ENCODE measurements at places on chromosomes 6 and 20.

DNA sequence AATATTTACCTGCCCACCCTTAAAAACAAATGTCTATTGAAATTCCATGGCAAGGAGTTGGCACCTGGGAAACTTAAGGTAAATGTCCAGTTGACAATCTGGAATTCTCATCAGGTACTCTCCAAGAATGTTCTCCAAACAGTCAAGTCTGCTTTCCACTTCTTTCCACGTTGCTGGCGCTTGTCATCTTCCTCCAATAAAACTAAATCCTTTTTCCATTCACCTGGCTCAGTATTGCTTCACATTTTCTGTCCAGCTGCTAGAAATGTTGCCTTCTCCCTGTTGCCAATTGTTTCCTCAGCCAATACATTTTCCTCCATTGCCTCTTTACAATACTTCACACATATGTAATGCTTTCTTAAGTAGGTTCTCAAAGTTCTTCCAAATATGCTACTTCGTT lies 1288.1 kb upstream of the MAP3K7 start:
- no peak for DNase-seq

DNA sequence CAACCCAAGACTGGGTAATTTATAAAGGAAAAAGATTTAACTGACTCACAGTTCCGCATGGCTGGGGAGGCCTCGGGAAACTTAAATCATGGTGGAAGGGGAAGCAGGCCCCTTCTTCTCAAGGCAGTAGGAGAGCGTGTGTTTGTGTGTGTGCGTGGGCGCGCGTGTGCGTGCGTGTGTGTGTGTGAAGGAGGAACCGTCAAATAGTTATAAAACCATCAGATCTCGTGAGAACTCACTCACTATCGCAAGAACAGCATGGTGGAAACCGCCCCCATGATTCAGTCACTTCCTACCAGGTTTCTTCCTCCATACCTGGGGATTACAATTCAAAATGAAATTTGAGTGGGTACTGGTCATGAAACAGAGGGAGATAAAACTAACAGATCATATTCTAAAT lies 220.1 kb upstream of the EYS start:
- no peak for DNase-seq

- no peak for DNase-seq
Measured at GRCh38 chr6:111573131-111573883, 32.4 kb downstream of the TRAF3IP2 start.

GRCh38 chr6:45661661-45662060 lies 283.9 kb upstream of the SUPT3H start:
- DNase-seq: no peak

DNA sequence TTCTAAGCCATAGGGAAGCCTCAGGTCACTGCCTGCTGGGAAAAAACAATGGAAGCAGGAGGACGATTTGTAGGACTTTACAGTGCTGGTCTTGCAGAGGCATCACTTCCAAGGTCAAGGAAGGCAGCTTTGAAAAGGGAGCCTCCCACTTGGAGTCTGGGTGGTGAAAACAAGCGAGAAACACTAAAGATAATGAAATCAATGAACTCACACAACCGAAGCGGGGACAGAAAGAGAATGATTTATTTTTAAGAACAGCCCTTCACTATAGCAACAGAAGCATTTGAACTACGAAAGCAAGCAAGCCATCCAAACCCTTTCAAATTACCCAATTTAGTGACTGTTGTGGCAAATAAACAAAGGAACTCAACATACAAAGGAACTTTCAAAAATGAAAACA lies 227.5 kb downstream of the THBS2 start:
- DNase-seq: no peak

- DNase-seq: no peak
Measured at GRCh38 chr20:52675375-52675774, 296.8 kb upstream of the TSHZ2 start.

DNA sequence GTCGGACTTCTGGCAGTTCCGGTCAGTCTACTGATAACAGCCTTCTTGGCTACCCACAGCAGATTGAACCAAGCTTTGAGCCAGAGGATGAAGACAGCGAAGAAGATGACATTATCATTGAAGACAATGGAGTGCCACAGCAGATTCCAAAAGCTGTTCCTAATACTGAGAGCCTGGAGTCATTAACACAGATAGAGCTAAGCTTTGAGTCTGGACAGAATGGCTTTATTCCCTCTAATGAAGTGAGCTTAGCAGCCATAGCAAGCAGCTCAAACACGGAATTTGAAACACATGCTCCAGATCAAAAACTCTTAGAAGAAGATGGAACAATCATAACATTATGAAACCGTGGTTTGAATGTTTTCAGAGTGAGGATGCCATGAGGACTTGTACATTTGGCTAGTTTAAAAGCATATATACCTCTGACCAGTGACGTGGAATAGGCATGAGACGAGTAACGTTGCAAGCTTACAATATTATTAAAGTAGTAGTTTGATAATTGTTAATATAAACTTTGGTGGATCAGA lies 18.8 kb downstream of the PARD6B start:
- no peak for DNase-seq

GRCh38 chr6:136628996-136629395 lies 78.8 kb upstream of the MAP7 start:
- DNase-seq: no peak

GRCh38 chr6:10577112-10577511 lies 56.0 kb downstream of the GCNT2 start:
- no peak for DNase-seq

DNA sequence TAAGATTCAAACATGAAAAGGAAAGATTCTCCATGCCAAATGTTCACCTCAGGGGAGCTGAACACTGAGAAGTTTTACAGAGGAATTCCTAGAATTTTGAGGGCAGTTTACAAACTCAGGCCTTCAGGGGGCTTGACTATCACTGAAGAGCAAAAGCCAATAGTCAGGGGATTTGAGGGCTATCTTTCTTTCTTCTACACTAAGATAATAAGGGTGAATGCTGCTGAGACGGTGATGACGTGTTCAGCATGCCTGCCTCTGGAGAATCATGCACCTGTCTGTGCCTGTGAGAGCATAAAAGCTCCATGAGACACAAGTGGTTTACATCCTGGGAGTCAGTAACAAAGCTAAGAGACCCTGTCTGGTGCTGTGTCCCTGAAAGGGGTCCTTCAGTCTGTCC lies 1085.6 kb downstream of the KIF16B start:
- DNase-seq: no peak

DNA sequence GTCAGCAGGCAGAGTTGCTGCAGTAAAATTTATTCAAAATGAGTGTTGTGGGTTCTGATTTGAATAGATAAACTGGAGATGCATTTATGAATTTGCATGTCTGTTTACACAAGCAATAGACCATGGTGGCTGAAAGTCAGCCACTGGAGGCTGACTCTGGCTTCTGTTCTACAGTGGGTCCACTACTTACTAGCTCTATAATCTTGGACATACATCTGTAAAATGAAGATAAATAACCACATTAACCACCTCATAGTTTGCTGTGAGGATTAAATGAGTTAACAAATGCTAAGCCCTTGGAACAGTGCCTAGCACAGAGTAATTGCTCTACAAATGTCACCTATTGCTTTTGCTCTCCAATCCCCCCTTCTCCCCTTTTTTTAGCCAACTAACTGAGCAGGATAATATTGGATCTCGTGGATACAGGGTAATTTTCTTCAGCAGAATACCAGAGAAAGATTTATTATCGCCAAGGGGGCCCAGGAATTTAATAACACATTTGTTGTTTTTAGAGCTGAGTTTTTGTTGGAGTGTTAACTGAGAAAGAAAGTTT lies 1.4 kb upstream of the PM20D2 start:
- no peak for DNase-seq

DNA sequence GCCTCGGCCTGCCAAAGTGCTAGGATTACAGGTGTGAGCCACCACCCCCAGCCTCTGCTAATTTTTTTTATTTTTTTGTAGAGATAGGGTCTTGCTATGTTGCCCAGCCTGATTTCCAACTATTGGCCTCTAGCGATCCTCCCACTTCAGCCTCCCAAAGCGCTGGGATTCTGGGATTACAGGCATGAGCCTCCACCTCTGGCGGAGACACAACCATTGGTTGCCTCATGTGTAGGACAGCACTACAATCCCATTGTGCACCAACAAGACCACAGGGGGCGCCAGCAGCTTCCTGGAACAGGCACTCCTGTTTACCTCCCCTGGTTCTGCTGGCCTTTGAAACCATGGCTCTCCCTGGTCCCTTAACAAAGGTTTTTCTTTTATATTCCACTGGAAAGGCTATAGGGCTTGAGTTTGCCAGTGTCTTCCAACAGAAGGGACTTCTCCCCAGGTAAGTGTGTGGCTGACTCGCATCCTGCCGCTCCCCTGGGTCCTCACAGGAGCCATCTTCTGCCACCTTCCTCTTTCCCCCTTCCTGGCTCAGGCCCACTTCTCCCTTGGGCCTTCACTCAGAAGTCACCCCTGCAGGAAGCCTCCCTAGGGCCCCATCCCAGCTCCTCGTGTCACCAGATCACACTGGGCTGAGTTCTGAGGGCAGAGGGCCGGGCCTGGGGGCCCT lies 39.2 kb upstream of the TLDC2 start:
- peak; percentile 60 for DNase-seq

DNA sequence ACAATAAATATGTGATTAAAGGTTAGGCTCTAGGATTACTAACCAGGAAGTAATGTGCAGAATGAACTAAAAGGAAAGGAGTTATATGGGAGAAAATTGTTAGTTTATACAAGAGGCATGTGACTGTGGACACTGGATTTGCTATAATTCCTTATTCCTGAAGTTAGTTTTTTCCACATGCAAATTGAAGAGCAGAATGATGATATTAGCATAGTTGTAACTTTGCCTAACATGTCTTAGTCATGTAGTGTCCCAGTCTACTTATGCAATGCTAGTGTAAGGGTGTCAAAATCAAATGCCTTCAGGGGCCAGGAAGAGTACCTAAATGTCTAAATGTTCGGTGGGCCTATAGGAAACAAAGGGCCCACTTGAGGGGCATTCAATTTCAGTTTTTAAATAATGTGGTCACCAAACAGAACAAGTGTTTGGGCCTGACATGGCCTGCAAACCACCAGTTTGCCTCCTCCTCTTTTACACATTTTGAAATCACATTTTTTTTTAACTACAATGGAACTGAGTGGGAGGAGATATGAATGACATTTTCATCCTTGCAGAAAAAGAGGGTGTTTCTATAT lies 28.0 kb upstream of the CEP85L start:
- peak; percentile 18 for DNase-seq

GRCh38 chr6:129936329-129937165 lies 75.4 kb upstream of the TMEM244 start:
- peak; percentile 19 for DNase-seq

DNA sequence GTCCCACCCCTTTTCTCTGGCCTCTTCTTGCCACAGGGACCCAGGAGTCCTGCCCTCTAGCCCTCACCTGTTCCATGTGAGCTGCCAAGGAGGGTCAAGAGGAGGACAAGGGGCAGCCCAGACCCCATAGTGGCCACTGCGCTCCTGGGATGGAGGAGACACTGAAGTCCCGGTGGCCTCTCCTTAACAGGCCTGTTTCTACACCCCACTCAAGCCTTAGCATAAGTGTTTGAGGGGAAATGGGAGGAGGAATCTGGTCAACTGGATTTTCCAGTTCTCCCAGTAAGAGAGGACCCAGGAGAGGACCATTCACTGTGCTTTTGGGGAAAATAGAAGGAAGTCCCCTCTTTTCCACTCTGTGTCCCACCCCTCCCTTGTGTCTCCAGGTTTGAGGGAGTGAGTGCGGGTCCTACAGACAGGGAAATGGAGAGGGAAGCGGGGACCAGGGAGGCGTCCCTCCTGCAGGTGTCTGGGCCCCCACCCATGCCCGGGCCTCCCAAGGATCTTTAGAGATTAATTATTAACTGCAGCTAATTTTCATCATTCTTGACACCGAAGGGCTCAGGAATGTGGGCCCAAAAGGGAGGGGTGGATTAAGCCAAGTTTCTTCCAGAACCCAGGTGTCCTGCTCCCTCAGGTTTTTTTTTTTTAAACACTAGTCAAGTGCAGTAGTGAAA lies at the start of gene SFTA2:
TSS of gene SFTA2 (minus strand) at position 202 of the 677 bp plus-strand sequence. CDS start at position 128, 74 bp downstream.
- no peak for DNase-seq

DNA sequence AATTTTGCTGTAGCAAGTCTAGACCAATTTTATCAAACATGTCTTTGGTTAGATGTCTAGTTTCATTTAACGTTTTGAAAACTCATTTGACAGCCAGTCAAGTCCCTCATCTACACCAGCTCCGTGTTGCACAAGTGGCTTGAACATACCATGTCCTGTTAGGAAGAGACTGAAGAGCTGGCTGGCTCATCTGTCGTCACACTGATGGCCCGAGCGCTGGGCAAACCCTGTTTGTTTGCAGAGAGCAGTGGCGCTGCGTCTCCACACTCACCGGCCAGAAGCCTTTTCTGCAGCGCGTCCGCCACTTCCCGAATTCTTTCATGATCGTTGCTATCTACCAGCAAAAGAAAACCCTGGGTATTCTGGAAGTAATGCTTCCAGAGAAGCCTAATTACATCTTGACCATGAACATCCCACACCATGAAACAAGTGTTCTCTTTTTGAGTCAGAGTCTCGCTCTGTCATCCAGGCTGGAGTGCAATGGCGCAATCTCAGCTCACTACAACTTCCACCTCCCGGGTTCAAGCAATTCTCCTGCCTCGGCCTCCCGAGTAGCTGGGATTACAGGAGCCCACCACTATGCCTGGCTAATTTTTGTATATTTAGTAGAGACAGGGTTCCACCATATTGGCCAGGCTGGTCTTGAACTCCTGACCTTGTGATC lies 10.7 kb upstream of the TCFL5 start:
- no peak for DNase-seq

GRCh38 chr6:34196833-34197195 lies 39.9 kb upstream of the HMGA1 start:
- DNase-seq: no peak

All from COLO829 (cell line).